Motor neuron (in vitro differentiated cells): ENCODE measurements at places on chromosomes 11 and 22. TPM values are rescaled to one million over a fixed set of nuclear protein-coding genes. Genes with fewer than 3 reads are reported as not detected.
A peak's percentile ranks its signal among the peaks of the same experiment; 100 is the strongest.

GRCh38 chr11:13216711-13217075 is 60.9 kb upstream of the BMAL1 start:
- peak; percentile 7 for ATAC-seq

DNA sequence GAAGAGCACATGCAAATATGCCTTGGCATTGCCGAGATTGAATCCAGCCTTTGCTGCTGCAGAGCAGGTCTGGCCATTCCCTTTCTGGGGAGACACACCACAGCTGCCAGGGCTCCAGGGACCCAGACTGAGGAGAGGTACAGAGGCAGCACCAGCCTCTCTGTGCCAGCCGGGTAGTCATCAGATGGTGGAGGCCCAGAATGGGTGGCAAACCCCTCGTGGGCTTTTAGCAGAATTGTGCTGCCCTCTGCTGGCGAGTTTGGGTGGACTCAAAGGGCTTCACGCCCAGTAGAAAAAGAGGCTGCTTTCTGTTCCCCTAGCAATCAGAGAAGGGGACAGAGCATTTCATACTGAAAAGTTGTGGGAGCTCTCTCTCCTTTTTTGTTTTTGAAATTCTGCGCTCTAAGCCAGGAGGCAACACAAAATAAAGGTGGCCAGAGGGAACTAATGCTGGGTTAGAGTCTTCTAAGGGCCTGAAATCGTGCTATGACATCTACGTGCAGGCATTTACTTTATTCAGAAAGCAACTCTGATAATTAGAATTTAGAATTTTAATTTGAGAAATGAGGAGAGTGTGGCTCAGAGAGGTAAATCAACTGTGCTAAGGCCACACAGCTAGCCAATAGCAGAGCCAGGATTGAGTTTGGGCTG is 158.8 kb upstream of the NAV2 start:
- ATAC-seq: peak; percentile 93

DNA sequence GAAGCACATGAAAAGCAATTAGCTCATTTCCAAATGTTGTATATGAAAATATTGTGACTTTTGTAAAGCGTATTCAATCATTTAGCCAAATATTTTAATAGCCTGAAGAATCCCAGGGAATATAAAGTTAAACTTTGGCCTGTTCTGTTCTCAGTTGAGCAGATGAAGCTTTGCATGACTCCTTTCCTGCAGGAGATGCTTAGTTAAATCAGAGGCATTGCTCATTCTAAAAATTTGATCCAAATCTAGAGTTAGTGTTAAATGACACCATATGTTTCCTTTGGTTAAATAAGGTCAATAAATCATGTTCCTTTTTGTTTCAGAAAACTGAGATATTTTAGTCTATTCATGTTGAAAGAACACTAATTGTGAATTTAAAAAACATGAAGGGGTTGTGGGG is 51.2 kb upstream of the BIRC3 start:
- no peak for ATAC-seq

GRCh38 chr11:7642747-7643146 is 30.6 kb downstream of the CYB5R2 start:
- no peak for ATAC-seq

DNA sequence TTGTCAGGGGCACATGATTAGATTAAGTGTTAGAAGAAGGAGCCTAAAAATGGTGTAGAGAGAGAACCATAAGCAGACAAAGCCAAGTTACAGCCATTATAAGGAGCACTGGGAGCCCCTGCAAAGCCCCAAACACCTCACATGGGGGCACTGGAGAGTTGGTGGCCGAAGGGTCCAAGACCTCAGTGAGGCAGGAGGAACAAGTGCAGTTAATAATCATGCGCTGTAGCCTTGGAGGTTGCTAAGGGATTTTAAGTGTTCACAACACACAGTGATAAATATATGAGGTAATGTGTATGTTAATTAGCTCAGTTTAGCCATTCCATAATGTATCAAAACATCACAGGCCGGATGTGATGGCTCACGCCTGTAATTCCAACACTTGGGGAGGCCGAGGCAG is 54.4 kb upstream of the JAM3 start:
- peak; percentile 91 for ATAC-seq

DNA sequence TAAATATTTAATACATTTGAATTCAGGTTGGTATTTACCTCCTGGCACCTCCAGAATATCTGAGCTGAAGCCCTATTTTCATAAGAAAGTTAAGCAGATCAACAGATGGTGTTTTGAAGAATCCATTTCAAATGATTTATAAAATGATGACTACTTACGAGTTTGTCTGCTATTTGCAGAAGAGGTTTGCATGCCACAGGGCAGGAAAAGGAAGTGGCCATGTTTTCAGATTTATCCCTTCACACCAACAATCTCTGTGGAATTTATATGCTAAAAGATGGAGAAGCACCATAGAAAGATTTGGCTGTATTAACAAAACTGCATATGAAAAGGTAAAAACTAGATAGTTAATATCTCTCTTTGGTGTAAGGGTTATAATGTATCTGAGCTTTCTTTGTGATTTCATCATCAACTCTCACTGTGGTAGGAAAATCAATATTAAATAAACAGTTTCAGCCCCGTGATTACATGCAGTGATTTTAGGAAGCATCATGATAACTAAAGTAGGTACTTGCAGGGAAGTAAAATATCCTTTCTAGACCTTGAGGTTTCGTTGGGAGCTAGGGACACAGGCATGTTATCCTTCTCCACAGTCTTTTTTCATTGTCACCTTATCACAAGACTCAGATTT is 2.6 kb downstream of the BMAL1 start:
- ATAC-seq: no peak

DNA sequence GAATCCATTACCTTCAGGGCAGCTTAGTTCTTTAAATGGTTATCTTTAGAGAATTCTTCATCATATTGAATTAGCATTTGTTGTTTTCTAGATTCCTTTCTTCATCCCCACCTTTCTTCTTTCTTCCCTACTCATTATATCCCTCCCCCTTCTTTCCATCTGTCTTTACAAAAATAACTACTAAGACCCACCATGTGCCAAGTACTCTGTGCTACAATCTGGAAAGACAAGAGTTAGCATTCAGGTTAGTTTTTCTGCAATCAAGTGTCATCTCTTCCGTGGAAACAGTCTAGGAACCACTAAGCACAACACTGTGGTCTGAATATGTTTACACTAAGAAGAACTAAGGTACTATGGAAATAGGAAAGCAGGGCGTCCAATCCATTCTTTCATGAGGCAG is 897.4 kb upstream of the TENM4 start:
- ATAC-seq: no peak

DNA sequence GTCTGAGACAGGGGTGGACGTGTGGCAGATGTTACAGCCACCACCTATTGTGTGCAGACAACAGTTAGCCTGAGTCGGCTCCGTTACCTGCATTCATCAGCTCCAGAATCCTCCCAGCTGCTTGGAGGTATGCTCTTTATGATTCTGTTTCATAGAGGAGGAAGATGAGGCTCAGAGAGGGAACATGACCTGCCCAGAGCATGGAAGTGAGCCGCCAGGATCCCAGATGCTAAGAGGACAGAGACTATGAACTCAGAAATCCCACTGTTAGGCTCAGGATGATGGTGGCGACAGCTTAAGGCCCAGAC is 1.5 kb downstream of the EMID1 start:
- no peak for ATAC-seq

DNA sequence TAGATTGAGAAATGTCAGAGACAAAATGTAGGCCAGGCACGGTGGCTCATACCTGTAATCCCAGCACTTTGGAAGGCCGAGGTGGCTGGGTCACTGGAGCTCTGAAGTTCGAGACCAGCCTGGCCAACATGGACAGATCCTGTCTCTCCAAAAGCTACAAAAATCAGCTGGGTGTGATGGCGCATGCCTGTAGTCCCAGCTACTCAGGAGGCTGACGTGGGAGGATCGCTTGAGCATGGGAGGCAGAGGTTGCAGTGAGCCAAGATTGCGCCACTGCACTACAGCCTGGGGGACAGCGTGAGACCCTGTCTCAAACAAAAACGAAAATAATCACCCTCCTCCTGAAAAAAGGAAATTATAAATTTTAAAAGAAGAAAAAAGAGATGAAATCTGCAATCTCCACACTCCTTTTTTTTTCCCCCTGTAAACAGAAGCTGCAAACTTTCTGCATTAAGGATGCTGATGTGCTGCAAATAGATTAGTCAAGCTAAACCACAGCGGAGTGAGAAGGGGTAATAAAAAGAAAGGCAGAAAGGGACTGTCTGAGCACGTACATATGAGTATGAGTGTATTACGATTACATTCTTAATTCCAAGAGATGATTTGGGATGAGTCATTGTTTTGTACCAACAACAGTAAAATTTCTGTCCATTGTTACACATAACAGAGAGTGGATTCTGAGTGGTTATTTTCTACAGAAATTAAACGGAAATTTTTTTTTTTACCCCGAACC is 87.3 kb downstream of the SIK3 start:
- peak; percentile 97 for ATAC-seq

DNA sequence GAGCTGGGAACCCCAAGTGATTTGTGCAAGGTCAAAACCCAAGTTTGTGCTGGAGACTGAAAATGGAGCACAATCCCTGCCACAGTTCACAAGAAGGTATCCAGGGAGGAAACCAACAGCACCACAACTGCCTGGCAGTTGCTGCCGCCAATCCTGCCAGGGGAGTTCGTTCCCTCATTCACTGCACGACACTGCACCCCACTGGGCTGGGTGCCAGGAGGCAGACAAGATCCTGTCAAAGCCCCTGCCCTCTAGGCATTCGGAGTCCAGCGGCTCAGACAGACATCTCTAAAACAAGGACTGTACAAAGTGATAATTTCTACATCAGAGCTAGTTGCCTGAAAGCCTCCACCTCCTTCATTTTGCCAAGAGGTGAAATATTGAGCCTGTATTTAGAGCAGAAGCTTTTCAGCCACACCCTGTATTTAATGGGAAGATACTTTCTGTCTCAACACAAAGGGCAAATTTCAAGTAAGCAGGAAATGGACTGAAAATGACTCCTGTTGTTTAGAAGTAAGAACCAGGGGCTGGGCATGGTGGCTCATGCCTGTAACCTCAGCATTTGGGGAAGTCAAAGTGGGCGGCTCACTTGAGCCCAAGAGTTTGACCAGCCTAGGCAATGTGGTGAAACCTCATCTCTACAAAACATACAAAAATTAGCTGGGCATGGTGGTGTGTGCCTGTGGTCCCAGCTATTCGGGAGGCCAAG is 277.4 kb upstream of the NARS2 start:
- ATAC-seq: no peak

DNA sequence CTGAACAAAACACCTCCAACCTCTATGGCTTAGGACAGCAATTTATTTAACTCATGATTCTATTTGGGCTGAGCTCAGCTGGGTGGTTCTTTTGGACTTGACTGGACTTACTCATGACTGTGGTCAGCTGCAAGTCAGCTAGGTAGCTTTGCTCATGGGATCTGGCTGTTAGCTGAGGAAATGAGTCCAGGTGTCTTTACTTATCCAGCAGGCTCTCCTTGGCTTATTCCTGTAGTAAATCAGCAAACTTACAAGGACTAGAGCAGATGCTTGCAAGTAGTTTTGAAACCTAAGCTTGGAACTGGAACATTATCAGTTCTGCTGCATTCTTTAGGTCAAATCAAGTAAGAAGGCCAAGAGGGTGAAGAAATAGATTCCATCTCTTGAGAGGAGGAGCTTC is 8.0 kb upstream of the HIKESHI start:
- no peak for ATAC-seq

- ATAC-seq: peak; percentile 29
These were observed 36.2 kb downstream of the CNTF start for GRCh38 chr11:58658623-58659022.

- peak; percentile 84 for ATAC-seq
These were observed 181.4 kb downstream of the ETS1 start for GRCh38 chr11:128405714-128406662.

DNA sequence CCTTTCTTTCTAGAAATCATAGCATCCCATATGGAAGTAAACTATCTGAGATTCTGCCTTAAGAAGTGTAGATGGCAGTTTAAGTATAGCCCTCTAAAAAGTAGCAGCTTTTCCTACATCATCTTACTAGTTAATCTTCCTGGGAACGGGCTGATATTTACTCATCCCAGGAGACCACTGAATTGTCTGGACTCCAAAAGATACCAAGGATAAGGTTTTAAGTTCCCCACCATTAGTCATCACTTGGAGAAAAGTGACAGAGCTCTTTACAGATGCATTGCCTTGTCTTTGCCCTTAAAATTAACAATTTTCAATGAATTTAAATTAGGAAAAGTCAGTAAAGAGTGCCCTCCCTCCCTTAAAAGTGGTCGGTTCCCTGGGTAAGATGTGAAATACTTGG is 129.5 kb downstream of the MAML2 start:
- ATAC-seq: no peak

DNA sequence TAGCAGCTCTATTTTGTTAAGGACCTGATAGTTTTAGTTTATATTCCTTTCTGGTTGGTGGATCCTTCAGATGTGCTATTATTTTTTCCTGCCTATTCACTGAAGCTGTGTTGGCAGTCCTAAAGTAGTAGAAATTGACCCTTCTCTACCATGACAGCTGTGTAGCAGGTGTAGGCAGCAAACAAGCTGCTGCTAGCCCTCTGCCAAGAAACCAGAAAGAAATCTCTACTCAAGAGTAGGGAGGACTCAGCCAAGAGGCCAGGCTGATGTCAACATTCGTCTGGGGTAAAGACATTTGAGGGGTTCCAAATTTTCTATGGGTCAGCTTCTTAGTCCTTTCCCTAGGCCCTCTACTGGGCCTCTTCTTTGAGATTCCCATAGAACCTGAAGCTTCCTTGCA is 51.2 kb downstream of the CSTF3 start:
- ATAC-seq: no peak

DNA sequence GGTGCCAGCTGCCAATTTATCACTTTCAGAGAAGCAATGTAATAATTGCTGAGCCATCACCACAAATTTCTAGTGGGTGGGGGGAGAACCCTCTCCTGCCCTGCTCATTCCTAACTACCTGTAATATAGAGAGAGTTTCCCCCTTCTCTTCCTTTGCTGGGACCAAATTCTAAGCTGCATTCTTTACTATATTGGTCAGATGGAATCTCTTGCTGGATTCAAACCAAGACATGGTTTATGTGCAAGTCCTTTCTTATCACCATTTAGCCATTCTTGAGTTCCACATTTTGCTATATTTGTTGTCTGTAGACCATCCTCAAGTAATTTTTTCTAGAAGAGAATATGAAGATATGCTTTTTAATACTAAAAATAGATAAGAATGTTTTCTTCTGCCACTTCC is 452.1 kb downstream of the MN1 start:
- no peak for ATAC-seq

GRCh38 chr22:24325105-24325757 is 54.6 kb downstream of the SPECC1L start:
- ATAC-seq: peak; percentile 79

DNA sequence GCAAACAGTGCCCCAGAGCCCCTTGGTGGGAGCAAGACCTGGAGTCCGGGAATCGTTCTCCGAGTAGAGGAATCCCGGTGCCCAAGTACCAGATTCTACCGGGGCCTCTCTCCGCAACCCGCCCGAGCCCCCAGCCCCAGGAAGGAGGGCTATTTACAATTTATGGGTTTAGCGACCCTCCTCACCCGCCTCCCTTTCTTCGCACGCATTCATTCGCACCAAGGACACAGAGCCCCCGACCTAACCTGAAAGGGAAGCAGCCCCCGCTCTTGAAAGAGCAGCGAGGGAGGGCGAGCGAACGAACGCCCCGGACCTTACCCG is 628 bp downstream of the LRP4 start:
- ATAC-seq: no peak

The NFAM1 gene
- total RNA-seq: 1.1 TPM in 2 replicates

The TPBGL gene
- 0.43 and 0.66 TPM in 2 replicates for total RNA-seq

The GAL3ST1 gene
- total RNA-seq: 2.7 and 3.1 TPM in 2 replicates
